GM19239 (cell line): ENCODE measurements at places on chromosomes 5 and 9.

GRCh38 chr9:2469681-2470221 is 151.8 kb upstream of the VLDLR start:
- no peak for DNase-seq

DNA sequence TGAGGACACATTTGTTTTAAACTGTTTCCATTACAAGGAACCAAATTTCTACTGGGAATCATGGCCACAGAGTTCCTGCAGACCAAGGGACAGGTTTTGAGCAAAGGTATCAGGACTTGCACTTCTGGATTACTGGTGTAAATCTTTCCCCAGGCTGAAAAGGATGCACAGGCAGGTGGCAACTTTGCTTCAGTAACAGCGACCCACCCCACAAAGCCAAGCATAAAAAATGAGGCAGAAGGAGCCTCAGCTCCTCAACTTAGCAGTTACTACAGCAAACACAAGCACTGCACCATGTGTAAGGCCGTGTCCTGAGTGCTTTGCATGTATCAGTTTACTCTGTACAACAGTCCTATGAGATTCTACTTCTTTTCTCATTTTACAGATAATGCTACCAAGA is 251.9 kb downstream of the EBF1 start:
- DNase-seq, result no peak

GRCh38 chr5:56853698-56854097 is 38.3 kb downstream of the MAP3K1 start:
- DNase-seq, result no peak

GRCh38 chr5:100697970-100698369 is 162.8 kb downstream of the FAM174A start:
- no peak for DNase-seq

DNA sequence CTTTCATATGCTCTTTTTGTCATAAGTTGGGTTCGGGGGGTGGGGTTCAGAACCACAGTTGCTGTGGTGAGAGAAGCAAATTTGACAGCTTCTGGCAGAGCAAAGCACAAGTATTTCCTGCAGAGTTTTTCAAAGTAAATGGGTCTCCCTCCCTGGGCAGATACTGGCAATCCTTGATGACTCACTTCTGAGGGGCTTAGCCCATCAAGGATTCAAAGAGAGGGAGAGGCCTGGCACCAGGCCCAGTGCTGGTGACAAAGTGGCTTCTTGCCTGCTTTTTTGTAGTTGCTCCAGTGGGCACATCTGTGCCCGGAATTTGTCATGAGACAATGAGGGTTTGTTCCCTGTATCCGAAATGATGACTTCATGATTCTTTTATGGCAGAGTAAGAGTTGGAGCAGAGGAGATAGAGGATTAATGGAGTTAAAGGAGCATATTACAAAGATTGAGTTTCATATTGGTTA is 46.6 kb upstream of the TNC start:
- no peak for DNase-seq

- no peak for DNase-seq
Observed at GRCh38 chr5:124736805-124737188, 9.6 kb downstream of the ZNF608 start.

- no peak for DNase-seq
Observed at GRCh38 chr9:114503009-114503408, 2.3 kb downstream of the WHRN start.

DNA sequence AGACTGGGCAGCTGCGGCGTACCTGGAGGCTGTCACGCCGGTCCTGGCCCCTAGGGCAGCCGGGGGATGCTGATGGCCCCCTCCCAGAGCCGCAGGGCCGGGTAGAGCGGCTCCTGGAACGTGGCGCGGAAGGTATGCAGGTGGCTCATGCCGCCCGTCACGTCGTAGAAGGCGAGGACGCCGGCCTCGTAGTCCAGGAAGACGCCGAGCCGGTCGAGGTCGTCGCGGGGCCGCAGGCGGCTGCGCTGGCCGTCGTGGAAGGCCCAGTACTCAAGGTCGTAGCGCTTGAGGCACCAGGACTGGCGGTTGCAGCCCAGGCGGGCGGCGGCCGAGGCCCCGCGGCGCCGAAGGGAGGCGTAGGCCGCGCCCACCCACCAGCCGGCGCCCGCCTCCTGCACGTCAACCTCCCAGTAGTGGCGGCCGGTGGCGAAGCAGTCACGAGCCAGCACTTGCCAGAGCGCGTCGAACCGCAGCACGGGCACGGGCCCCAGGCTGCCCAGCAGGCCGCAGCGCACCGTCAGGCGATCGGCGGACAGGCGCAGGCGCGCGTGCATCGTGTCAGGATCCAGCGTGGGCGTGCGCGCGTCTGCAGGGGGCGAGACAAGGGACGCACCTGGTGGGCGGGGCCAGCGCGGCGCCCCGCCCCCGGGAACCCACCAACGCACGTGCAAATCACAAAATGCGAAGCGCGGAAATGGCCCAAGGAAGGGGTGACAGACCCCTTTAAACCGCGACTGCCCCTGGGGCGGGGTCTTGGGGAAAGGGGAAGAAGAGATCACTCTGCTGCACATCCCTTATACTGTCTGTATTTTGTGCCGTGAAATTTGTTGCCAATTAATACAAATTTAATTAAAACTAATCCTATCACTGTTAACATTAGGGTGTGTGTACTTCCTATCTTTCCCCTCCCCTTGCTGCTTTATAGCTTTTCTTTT is 31.2 kb downstream of the NANS start:
- no peak for DNase-seq

DNA sequence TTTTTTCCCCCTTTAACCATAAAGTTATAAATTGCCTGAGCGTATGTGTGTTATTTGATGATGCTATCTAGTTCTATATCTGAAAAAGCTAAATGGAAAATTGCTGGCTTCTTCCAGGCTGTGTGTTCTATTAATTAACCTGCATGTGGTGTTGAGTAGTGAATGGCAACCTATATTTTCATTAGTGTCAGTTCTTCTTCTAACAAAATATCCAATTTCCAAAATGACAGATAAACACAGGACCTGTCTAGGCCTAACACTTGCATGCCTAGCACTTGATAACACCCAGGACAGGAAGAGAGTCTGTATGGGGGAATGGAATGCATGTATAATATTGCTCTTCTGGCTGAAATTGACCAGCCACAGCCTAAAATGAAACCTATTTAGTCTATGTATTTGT is 91.7 kb downstream of the CD180 start:
- no peak for DNase-seq

DNA sequence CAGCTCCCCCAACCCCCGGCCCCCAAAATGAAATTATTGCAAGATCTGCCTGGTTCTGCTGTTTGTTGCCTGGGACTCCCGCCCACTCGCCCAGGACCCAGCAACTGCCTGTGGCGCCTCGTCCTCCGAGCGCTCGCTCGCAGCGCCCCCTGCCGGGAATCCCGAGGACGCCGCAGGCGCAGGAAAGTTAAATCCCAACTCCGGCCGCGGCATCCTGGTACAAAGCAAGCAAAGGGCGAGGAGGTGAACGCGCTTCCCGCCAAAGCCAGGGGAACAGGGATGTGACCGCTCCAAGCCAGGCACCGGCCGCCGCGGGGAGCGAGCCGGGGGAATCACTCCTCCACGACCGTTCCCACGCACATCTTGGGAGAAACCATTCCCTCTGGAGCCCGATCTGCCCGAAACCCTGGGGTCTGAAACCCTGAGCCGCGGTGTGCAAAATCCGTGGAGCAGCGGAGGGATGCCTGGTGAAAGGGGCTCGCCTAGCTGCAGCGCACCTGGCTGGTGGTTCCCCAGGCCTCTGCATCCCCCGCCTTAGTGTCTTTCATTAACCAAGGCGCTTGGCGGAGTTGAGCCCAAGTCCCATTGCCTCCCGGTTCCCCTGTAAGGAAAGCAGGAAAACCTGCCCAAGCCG is 1.3 kb downstream of the SEMA5A start:
- DNase-seq, result peak; percentile 53

DNA sequence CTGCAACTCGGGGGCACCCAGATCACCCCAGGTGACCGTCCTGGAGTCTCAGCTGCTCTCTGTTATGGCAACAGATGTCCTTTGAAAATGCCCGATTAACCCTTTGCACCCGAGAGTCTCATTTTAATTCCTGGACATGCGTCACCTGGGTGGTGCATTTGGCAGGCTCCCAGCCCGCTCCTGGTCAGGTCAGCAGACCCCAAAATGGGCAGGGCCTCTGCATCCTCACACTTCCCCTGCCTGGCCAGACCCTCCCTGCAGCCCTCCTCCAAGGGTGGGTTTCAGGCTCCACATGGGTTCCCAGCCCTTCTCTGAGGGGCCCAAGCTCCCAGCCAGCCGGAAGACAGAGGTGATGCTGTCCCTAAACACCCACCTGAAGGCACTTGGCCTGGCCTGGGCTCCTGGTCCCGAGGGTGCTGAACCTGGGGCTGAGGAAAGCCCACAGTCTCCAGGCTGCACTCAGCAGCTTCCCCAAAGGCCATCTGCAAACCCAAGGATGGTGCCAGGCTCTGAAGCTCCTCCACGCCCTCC is 69.4 kb downstream of the PSMB7 start:
- DNase-seq, result no peak

DNA sequence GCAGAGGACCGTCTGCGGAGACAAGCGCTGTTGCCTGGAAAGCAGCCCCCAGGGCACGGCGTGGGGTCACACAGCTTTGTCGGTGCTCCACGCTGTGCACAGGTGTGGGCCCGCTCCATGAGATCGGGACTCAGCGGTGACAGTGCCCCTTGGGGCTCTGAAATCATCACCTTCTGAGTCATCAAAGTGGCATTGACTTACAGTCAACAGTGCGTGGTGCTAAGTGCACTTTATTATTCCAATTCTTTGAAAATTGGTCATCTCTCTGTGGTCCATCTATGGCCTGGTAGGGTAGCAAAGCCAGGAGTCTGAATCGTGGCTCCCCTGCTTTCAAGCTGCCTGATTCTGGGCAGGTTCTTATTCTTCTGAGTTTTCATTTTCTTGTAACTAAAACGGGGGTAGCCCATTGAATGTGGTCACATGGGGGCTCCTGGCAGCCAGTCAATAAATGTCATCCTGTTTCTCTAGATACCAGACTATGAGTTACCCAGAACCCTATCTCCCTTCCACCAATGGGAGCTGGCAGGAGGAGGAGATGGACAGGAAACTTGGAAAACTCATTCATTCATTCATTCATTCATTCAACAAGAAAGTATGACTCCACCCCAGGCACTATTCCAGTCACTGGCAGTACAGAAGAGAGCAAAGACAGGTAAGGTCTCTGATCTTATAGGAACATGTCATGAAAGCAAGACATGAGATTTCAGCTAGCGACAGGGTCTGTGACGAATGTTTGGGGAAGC is 20.3 kb upstream of the UNC5A start:
- no peak for DNase-seq

- DNase-seq, result no peak
Observed at GRCh38 chr9:110750272-110750671, 81.7 kb downstream of the MUSK start.

- no peak for DNase-seq
Observed at GRCh38 chr9:123316053-123316718, 39.8 kb upstream of the CRB2 start.
